Eye (tissue), 1 donor: ENCODE measurements at places on chromosomes 12 and 14.
A peak's percentile ranks its signal among the peaks of the same experiment; 100 is the strongest.

- DNase-seq: peak; percentile 87
Measured at GRCh38 chr14:68522510-68523325, 270.1 kb downstream of the ZFP36L1 start.

GRCh38 chr14:69037790-69038454 lies 58.8 kb upstream of the ACTN1 start:
- no peak for DNase-seq

DNA sequence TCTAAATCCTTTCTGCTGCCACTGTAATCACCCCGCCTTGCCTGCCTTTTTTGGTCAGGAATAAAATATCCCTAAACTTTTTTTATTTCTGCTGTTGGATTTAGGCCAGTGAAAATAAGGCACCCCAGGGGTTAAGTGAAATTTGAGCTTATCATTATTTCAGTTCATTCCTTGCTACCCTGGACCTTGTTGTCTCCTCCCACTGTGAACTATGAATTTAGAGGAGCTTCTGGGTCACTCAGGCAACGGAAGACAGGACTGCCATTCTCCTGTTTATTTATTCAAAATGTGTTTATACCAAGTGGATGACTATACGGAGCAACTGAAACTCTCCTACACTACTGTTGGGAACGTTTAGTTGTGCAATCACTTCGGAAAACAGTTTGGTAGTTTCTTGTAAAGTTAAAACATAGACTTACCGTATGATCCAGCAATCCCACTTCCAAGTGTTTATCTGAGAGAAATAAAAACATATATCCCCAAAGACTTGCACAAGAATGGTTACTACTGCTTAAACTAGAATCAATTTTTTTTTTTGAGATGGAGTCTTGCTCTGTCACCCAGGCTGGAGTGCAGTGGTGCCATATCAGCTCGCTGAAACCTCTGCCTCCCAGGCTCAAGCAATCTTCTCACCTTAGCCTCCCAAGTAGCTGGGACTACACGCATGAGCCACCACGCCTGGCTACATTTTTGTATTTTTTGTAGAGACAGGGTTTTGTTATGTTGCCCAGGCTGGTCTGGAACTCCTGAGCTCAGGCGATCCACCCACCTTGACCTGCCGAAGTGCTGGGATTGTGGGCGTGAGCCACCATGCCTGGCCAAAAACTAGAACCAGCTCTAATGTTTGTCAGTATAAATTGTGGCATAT lies 2.3 kb upstream of the TRAFD1 start:
- no peak for DNase-seq

GRCh38 chr12:57751432-57751787 lies 700 bp downstream of the CDK4 start:
- no peak for DNase-seq

DNA sequence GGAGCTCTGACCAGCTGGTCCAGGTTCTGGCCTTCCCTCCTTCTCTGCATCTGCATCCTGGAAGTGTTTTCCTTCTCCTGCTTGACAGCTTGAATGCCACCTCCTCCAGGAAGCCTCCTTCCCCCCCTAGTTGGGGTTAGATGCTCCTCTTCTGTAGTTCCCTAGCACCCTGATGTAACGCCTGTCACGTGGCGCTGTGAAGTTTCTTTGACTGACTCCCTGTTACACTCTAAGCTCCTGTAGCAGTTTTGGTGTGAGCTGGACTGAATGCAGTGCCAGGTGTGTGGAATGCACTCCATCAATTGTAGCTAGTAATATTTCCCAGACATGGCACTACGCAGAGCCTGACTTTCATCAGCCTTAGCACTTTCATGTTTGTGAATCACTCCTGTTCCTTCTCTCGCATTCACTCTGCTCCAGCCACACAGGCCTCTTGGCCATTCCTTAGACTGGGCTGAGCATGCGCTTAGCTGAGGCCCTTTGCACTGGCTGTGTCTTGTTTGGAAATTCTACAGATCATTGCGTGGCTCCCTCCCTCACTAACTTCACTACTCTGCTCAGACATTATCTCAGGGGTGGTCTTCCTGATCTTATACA lies 2.1 kb upstream of the FAIM2 start:
- no peak for DNase-seq

DNA sequence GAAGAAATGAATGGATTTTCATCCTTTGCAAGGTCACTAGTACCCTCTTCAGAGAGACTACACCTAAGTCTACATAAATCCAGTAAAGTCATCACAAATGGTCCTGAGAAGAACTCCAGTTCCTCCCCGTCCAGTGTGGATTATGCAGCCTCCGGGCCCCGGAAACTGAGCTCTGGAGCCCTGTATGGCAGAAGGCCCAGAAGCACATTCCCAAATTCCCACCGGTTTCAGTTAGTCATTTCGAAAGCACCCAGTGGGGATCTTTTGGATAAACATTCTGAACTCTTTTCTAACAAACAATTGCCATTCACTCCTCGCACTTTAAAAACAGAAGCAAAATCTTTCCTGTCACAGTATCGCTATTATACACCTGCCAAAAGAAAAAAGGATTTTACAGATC lies 40.8 kb downstream of the SPATA7 start:
- DNase-seq: no peak

DNA sequence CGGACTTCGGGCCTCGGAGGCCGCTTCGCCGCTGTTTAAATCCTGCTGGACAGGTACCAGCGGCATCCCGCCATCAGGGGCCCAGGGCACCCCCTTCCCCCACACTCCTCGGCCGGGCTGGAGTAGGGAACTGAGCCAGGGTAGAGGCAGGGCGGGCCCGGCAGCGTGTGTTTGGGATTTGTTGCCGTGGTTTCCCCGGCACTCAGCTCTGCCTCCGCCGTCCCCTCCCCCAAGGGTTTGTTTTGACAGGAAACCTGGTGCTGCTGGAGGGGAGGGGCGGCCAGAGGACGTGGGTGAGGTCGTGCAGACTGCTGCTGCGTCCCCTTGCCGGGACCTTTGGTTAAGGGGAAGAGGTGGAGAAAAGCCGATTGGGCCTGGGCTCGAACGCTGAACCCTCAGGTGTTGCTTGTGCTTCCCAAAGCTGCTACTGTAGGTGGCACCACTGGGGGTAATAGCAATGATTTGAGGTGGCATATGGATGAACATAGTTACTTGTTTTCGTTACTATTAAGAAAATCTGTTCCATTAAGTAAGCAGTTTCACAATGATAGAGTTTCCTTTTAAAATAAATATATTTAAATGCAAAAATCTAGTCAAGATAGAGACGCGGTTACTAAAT lies 778 bp downstream of the TCP11L2 start:
- peak; percentile 90 for DNase-seq

- peak; percentile 78 for DNase-seq
Measured at GRCh38 chr12:98870504-98870903, 225.4 kb downstream of the APAF1 start.
